ENCODE measurements at places on chromosomes 12 and 14.

GRCh38 chr12:52622349-52622748 lies 4.0 kb upstream of the KRT73 start:
- DNase-seq, result no peak

- no peak for DNase-seq
Observed at GRCh38 chr12:21221778-21222177, 90.8 kb downstream of the SLCO1B1 start.

GRCh38 chr14:72621387-72622065 lies 272.4 kb downstream of the DPF3 start:
- no peak for DNase-seq

DNA sequence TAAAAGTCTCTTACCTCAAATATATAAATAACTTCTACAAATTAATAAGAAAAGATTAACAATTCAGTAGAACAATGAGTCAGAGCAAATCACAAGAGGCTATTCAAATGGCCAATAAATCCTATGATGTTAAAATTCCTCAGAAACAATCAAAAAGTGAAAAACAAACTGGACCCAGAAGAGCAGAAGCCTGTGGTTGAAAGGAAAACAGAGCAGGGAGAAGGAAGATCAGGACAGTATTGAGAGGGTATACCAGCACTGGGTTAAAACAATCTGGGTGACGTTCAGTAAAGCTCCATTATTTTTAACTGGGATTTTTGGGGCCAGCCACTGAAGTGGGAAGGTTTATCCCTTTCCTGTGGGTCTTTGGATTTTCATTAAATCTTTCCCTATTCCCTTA lies 39.7 kb upstream of the PCED1B start:
- no peak for DNase-seq

DNA sequence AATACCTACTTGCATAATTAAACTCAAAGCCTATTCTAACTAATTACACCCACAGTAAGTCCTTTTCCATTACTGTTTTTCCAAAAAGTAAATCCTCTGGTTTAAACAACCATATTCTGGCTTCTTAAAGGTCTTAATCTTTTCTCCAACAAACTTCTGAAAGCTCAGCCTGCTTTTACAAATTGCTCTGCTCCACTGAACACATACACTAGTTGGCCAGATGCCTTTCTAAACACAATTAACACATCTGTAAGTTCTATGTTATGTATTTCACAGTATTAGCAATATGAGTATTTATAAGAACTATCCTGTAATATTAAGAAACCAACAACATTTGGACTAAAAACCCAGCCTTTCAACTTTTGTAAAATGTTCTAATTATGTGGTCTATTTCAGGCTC lies 30.1 kb downstream of the PTPRB start:
- no peak for DNase-seq

DNA sequence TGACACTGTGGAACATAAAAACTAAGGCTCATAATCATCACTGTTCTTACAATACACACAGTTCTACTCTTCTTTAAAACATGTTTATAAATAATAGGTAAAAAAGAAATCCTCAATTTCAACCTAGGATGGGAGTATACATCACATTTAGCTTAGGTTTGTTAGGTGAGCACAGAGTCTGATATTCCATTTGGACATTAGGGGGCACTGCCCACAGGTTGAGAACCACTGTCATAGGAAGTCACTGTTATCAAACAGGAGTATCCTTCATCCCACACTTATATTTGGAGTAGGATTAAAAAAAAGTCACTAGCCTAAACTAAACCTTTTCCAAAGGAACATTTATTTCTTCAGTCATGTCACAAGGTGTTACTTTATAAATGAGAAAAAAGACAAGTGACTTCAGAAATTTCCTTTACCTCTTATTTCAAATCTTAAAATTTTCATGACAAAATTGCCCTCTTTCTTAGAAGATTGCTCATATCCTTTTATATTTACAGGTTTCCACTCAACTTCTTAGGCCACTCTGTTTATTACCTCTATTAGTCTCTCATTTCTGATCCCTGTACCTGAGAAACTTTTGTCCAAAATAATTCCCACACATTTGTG lies 240.6 kb downstream of the CPNE8 start:
- DNase-seq, result no peak

DNA sequence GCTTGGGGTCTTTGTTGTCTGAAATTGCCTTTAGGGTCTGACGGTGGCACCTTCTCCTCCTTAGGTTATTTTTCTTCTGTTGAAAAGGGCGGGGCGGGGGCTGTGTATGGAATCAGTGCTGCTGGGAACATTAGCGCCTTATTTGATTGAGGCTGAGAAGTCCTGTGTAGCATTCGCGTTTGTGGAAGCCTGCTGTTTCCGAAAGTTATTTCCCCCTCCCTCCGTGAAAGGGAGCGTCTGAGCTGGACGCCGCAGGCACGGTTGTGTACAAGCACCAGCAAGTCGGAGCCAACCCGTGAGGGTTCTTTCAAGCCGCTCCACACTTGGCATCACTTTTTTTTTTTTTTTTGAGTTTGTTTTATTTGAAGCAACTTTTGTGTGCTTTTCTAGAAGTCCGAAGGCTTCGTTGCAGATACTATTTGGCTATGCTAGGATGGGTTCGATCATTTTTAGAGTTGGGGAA lies 1.1 kb downstream of the SYNE2 start:
- DNase-seq, result peak; percentile 43

DNA sequence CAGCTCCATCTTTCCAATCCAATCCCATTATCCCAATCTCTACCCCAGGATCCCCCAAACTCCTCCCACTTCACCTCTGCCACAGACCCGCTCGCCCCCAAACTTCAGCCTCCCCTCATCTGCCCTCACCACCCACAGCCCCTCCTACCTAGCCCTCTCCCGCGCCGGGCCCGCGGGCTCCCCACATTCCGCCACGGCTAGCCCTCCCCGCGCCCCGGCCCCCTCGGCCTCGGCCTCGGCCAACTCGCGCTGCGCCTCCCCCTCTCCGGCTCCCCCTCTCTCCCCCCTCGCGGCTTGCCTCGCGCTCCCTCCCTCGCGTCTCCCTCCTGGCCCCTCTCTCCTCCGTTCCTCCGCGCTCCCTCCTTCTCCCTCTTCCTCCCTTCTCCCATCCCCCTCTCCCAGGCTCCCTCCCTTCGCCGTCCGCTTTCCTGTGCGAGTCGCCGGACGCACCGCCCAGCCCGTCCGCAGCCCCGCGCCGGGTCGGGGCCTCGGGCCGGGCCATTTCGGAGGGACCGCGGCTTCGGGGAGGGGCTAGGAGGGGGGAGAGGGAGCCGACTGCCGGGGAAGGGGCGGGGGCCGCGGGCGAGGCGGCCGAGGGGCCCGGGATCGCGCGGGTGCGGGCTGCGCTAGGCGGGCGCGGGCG lies at the start of gene ATN1:
Gene ATN1 (plus strand): TSS at position 581 of the 643 bp plus-strand sequence. CDS start 6,043 bp downstream, outside the sequence.
- no peak for DNase-seq

- DNase-seq, result no peak
Observed at GRCh38 chr12:110046451-110047187, 1.7 kb downstream of the C12orf76 start.

DNA sequence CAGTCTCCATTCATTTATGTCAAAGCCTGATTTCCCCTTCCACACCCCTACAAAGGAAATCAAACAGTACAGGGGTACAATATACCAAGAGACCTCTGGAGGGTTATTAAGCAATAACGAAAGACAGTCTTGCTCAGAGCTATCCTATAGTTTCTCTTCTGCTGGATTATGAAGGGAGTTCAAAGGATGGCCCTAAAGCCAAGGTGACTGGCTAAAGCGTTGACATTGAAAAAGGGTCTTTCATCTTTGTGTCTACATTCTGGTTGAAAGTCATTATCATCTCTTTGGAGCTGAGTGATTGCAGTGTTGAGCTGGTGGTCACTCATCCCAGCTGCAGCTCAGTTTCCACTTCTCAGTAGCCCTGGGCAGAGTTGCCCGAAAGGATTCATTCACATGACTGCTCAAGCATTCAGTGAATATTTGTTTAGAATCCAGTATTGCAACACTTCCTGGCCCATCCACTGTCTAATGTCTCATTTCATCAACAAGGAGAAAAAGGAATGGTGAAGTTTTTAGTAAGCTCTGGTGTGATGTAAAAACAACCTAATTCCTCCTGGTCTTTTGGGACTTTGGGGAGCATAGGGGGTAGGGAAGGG lies 19.2 kb upstream of the TBX5 start:
- DNase-seq, result no peak

DNA sequence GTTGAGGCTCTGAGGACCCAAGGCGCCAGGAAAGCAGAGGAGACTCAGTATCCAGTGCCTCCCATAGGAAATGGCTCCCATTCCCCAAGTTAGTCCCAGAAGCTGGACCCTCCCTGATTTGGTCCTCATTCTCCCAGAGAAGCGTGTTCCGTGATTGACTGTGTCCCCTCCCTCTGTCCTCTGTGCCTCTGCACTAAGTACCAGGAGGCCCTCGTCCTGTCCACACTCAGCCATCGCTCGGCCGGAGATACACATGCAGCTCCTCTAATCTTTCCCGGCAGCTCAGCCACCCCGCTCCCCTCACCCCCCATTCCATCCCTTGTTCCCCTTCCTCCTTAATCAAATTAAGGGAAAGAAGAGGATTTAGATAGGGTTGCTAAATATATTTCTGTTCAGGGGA lies 28.3 kb upstream of the ATP2A2 start:
- no peak for DNase-seq

GRCh38 chr12:105995961-105996431 lies 142.8 kb downstream of the NUAK1 start:
- no peak for DNase-seq

DNA sequence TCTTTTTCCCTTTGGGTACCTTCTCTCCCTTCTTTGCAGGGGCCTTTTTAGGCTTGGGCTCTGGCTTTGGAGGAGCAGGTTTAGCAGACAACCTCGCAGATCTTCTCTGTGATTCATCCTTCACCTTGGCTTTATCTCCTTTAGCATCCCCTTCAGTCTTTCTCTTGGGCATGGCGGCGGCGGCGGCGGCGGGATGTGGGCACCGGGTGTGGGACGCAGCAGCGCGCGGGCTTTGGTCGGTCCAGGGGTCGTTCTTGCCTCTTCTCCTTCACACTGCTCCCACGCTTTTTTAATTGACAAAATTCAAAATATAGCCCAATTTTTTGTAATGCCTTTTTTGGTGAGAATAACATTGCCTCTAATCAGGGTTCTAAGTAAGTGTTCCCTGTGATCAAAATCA lies 8.6 kb downstream of the TRMT5 start:
- no peak for DNase-seq

DNA sequence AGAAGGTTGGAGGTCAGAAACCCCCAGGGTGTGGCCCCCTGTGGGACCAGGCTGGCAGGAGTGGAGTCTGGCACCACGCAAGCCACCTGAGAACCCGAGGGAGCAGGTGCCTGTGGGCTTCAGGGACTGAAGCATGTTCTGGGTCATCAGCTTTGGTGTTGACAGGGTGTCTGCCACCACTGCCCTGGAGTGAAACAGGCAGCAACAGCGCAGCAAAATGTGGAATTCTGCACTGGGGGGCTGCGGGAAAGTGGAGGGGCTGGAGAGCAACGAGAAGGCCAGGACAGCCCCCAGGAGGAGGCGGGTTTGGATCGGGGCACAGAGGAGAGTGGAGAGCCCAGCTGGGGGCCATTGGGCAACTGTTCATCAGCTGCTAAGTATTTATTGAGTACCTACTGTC lies 15.9 kb downstream of the PHETA1 start:
- no peak for DNase-seq

GRCh38 chr12:117402363-117402762 lies 40.9 kb upstream of the NOS1 start:
- DNase-seq, result no peak

DNA sequence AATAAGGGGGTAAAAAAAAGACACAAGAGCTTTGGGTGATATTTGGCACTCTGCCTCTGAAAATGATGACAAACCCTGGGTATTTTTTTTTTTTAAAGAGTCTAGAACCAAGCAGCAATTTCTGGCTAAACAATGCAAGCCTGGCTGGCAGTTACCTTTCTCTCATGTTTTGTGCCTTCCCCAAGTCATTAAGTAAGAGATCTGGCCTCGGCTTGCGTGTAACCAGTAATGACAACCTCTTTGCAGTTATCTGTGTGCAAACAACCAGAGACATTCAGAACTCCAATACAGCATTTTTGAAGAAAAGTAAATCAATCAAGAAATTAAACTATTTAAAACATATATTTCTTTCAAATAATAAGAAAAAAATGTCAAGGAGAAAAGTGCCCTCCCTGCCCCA lies 167.5 kb downstream of the KCNC2 start:
- no peak for DNase-seq

DNA sequence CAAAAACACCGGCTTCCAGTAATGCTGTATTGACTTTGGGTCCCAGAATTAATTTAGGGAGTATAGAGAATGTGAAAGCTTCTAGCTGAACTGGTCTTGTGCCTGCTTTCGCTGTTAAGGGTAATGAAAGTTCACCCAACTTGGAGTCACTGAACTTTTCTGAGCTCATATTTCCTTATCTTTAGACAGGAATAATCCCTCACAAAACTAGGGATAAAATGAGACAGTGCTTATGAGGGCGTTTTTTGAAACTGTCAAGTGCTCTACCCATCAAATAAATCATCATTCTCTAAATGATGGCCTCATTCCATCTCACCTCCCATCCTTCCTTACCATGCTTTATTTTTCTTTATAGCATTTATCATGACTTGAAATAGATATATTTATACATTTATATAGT lies 74.7 kb downstream of the RFX4 start:
- DNase-seq, result no peak

- peak; percentile 33 for DNase-seq
Observed at GRCh38 chr12:122031342-122032216, 9.9 kb downstream of the BCL7A start.

DNA sequence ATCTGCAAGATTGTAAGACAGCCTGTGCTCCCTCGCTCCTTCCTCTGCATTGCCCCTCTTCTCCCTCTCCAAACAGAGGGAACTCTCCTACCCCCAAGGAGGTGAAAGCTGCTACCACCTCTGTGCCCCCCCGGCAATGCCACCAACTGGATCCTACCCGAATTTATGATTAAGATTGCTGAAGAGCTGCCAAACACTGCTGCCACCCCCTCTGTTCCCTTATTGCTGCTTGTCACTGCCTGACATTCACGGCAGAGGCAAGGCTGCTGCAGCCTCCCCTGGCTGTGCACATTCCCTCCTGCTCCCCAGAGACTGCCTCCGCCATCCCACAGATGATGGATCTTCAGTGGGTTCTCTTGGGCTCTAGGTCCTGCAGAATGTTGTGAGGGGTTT lies 37.4 kb downstream of the DAD1 start:
- no peak for DNase-seq

DNA sequence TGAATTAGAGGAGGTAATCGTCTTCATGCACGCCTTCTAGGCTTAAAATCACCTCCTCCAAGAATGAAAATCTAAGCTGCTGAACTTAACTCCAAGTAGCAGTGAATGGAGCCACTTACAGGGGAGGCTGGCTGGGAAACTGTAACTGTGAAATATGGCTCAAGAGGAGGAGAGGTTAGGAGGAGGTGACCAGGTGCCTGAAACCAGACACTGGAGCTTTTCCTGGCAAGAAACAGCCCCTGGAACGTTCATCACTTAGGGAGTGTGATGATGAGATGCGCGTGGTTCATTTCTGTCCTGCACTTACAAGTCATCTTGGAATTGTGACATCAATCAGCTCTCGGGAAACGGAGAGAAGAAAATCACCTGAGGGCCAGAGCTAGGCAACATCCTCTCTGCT lies 62.3 kb upstream of the TMEM132C start:
- DNase-seq, result no peak

- no peak for DNase-seq
Observed at GRCh38 chr14:105128059-105128458, 40.5 kb downstream of the JAG2 start.

- no peak for DNase-seq
Observed at GRCh38 chr14:82124511-82124910, 590.9 kb upstream of the SEL1L start.

GRCh38 chr12:15230137-15230536 lies 8.9 kb upstream of the RERG start:
- no peak for DNase-seq

GRCh38 chr14:50122291-50122690 lies 5.9 kb upstream of the VCPKMT start:
- no peak for DNase-seq
